Putamen (tissue), 1 donor: ENCODE measurements at places on chromosomes 7 and 10.

GRCh38 chr7:95511716-95512260 lies 26.0 kb downstream of the ASB4 start:
- DNase-seq, result peak; percentile 86

DNA sequence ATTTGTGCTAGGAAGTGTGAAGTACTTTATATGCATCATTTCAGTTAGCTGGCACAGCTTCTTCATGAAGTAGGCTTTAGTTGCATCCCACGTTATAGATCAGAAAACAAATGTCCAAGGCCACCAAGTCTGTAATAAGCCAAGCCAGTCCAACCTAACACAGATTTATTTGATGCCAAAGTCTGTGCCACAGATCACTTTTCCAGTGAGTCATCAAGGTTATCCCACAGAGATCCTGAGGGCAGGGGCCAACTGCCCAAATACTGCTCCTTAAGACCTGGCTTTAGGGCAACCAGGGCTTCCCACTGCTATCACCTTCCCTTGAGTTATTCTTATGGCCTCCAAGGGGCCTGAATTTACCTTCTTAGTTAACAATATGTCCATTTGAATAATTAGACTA lies 1340.4 kb downstream of the XPNPEP1 start:
- DNase-seq, result no peak

GRCh38 chr7:40544221-40544723 lies 409.5 kb downstream of the SUGCT start:
- no peak for DNase-seq

DNA sequence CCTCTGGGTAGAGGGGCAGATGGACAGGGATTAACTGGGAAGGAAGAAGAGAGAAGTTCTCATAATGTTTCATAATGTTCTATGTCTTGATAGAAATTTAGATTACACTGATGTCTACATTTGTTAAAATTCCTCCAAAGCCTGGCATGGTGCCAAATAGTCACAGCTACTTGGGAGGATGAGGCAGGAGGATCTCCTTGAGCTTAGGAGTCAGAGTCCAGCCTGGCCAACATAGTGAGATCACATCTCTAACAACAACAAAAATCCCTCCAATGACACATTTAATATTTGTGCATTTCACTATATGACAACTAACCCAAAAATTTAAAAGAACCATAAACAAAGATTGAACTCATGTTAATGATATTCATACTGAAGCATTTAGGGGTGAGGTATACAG lies 33.0 kb upstream of the PPP1R3C start:
- no peak for DNase-seq

DNA sequence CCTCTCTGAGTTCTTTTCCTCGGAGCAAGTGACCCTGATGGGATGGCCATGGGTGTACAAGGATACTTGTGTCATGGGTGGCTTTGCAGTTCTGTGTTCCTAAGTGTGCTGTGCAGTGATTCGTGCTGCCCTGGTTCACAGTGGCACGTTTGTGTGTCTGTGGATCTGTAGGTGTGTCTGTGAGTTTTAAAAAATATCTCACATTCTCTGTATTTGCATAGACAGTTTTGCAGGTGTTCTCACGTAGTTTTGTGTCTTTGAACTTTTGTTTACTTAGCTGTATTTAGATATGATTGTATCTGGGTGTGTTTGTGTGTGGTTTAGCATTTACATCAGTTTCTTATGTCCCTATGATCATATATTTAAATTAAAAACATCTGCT lies 3.7 kb downstream of the ZNF775 start:
- DNase-seq, result no peak

GRCh38 chr10:93461109-93461806 lies 20.9 kb downstream of the MYOF start:
- no peak for DNase-seq

DNA sequence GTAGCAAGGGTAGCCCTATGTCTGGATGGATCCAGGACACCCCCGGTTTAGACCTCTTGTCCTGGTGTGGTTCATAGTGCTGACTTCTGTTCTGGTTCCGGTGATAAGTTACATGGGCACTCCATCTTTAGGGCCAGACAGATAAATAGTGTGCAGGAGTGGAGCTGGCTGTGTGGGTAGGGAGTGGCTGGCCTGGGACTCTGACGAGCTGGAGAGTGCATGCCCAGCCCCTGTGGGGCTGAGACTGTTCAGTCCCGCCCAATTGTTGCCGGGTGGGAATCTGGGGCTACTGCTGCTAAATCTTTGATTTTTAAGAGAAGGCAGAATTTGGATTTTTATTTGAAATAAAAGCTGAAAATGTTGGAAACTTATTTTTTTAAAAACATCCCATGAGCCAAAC lies 27.3 kb downstream of the PDCD11 start:
- DNase-seq, result no peak

- DNase-seq, result no peak
These were observed 5.0 kb downstream of the TBX20 start for GRCh38 chr7:35248576-35249536.

DNA sequence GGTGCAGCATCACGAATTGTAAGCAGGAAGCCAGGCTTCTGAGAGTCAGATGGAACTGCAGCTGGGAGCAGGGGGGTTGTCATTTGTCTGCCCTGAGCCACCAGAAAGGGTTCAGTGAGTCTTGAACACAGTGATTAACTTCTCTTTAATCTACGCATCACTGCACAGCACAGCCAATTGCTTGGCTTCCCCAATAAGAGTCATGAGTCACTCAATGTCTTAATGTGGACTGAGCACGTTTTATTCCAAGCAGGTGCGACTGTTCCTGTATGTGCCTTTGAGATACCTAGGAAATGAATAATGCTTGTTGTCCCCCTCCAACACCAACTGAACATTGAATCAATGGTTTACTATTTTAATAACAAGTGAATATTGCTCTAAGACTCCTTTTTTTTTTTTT lies 26.0 kb upstream of the PLEKHA1 start:
- no peak for DNase-seq

DNA sequence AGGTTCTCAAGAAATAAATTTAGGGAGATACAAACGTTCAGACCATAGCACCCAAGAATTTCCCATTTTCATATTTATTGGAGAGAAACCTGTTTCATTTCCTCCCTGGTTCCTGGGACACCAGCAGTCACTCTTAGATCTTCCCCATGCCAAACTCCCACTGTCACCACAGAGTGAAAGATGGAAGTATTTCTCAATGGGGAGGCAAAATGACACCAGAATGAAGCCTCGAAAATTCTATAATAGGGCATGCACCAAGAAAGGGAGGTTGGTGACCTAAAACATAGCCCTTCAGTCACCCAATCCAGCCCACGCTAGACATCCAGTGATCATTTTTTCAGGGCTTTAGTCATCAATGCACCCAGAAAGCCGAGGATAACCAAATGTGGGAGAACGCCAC lies 148.1 kb upstream of the PLXDC2 start:
- no peak for DNase-seq

GRCh38 chr7:17546189-17546588 lies 247.7 kb downstream of the AHR start:
- DNase-seq, result no peak

GRCh38 chr7:123811056-123811455 lies 33.9 kb upstream of the HYAL4 start:
- no peak for DNase-seq

- DNase-seq, result no peak
These were observed 127.8 kb upstream of the RSU1 start for GRCh38 chr10:16944986-16945385.

GRCh38 chr10:79941146-79941545 lies 7.8 kb downstream of the SFTPD start:
- no peak for DNase-seq

DNA sequence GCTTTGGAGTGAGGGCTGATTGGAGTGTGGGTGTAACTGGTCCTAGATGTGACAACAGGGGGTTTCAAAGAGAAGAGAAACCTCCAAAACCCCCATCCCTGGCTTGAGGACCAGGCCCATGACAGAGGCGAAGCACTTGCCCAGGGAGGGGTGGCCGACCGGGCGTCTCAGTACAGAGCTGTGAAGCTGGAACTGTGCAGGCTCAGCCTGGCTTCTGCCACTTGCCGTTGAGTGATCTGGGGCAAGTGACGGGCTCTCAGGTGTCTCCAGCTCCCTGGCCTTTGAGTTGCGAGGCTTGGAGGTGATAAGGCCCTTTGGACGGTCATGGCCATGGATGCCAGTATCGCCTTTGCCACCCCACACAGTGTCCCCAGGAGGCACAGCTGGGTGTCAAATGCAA lies 531.4 kb upstream of the FOXK1 start:
- no peak for DNase-seq

DNA sequence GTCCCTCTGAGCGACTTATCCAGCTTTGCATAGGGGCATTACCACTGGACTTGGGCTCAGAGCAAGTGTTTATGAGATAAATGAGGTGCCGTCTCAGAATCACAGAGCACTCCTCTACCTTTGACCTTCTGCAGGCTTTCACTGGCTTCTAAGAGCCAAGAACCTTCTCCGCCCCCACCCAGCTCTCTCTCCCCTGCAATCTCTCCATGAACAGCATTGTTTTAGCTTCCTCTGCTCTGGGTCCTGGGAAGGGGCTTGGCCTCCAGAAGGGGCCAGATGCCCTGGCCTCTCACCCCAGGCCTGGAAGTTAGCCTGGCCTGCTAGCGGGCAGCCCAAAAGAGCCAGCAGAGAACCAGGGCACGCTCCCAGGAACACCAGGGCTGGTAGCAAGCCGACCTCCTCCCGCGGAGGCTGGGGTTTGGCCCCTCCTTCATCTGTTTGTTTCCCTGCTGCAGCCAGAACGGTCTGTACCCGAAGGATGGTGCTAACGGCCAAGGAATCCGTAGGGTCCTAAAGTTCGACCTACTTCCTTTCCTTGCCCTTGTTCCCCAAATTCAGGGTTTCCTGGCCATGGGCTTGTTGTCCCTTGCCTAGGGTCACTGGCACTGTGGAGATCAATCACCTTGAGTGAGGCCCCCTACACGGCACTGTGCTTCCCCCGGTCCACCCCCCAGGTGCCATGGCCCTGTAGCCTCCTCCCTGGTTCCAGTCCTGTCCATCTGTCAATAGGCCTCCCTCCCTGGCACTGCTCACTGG lies 18.7 kb upstream of the DDIT4 start:
- DNase-seq, result peak; percentile 96

DNA sequence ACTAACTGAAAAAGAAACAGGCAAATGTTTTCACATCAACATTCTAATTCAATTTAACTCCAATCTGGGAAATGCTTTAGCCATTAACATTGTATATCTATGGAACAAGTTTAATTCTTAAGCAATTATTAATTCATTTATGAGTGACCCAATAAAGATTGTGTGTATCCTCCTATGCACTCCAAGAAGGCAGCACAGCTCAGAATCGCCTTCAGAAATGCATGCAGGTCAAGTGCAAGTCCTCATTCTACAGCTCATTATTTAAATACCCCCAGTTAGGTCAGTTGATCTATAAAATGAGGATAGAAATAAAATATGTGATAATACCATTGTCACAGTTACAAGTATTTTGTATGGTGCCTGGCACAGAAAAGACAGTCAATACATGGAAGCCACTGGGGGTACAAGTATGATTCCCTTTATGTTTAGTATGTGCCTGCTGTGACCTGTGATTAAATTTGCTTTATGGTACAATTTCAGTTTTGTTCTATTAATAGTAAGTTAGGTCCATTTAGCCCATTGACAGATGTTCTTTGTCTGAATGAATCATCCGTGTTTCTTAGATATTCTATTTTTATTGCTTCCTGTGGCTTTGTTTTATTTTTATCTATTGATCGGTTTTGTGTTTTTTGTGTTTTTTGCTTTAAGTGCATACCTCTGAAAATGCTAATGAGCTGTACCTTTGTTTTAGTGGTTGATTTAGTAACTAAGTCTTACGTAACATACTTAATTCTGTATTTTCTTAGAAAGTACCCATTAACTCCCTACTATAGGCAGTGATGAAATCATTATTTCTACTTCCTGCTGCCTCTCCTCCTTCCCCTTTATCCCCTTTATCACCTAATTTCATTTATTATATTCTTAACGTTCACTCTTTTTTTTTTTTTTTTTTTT lies 42.8 kb downstream of the CPXM2 start:
- DNase-seq, result no peak

DNA sequence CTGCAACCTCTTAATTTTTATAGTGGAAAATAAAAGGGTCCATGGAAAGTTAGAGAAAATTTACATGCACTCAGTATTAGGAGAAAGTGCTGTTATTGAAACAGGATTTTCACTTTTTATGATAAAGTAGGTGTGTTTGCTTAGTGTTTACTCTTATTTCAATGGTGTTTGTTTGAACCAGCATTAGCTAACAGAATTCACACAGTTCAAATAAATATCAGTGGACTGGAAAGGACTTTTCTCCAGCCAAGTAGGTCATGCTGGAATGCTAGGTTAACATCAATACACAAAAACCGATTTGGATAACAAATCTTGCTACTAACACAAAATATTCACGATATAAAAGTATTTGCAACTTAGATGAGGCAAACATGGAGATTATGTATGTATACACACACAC lies 49.4 kb upstream of the BET1 start:
- no peak for DNase-seq

GRCh38 chr7:106420736-106421135 lies 136.0 kb upstream of the NAMPT start:
- no peak for DNase-seq

DNA sequence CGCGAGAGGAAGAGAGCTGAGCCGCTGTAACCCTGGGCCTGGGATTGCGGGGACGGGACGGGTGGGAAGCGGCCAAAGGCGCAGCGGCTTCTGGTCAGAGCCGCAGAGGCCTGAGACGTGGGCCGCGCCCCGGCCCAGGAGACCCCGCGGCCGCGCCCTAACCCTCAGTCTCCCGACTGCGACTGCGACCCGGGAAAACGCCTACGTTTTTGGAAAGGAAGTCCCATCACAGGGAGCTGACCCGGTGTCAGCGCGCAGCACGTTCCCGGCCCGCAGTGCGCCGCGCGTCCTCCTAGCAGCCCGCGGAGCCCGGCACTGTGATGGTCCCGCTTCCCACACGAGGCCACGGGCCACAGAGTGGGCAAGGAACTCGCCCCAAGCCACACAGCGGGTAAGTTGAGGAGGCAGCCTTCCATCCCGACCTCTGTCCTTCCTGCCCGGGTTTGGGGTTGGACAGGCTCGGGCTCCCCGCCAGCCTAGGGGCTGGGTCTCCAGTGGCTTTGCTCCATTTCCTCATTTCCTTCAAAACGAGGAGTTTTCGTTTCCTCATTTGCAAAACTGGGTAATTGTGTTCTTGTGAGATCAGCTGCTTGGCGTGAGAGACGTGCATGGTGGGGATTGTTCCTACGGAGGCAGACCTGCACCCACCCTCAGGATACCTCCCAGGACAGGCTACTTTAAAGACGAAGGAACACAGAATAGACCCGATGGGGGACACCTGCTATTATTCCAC lies 1.2 kb downstream of the GPNMB start:
- DNase-seq, result peak; percentile 28

GRCh38 chr7:140533394-140533872 lies 54.1 kb upstream of the MKRN1 start:
- no peak for DNase-seq

- DNase-seq, result no peak
These were observed 24.3 kb downstream of the ZCCHC24 start for GRCh38 chr10:79420974-79421688.
